ENCODE measurements at places on chromosomes 7 and 10. TPM values are rescaled to one million over a fixed set of nuclear protein-coding genes. Genes with fewer than 3 reads are reported as not detected.

GRCh38 chr10:48890888-48891850, 48.5 kb downstream of the LRRC18 start:
- H3K27me3 ChIP-seq: peaks cover 8% of the 10 kb centered on the region
- H3K4me3 ChIP-seq: no peak overlapping the region
- no peaks in the 10 kb centered on the region for H3K36me3 ChIP-seq
- H3K4me1 ChIP-seq: no peaks in the 10 kb centered on the region
- H3K27ac ChIP-seq: no peak overlapping the region

GRCh38 chr10:69073026-69073425, 14.9 kb upstream of the SRGN start:
- H3K4me1 ChIP-seq: no peaks in the 10 kb centered on the region
- DNase-seq: no peak
- H3K27me3 ChIP-seq: no peaks in the 10 kb centered on the region
- H3K4me3 ChIP-seq: no peak overlapping the region
- H3K27ac ChIP-seq: no peak overlapping the region

Gene RBP4
- total RNA-seq: 6.9 TPM

Gene MUC12
- 6.8 TPM for total RNA-seq

DNA sequence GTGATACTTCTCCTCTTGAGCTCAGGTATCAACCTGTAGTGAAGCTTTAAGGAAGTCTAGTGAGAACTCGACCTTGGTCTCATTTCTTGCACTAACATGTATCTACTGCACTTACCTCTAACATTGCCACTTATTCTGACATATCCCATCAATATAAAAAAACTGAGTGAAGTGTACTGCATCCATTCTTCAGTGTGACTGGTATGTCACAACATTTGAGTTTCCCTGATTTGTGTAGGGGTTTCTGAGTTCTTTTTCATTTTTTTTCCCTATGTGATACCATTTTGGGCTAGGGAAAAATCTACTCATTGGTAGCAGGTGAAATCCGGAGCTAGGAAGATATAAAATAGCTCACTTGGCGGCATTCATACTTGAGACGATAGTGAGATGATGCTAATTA, 274.3 kb downstream of the PRKG1 start:
- no peak for DNase-seq
- H3K27ac ChIP-seq: no peak overlapping the region
- H3K27me3 ChIP-seq: no peaks in the 10 kb centered on the region
- H3K36me3 ChIP-seq: no peaks in the 10 kb centered on the region

DNA sequence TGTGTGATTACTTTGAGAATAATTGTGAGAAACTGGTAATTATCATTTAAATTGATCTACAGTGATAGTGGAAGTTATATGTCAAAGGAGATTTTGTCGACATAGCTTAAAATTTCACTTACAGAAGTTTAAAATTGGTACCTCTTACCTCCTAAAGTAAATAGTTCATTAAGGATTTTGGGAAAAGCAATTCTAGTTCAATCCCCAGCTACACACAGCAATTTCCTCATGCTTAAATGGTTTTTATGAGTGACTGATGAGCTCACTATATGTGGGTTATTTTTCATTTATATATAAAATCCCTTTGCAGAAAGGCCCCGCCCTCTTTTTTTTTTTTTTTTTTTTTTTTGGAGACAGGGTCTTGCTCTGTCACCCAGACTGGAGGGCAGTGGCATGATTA, 12.7 kb downstream of the KMT2E start:
- no peak overlapping the region for H3K4me3 ChIP-seq
- H3K27ac ChIP-seq: no peak overlapping the region
- no peaks in the 10 kb centered on the region for H3K27me3 ChIP-seq
- peaks cover 25% of the 10 kb centered on the region for H3K4me1 ChIP-seq
- no peaks in the 10 kb centered on the region for H3K36me3 ChIP-seq
